ENCODE measurements at places on chromosomes 6 and 20.

- no peak for DNase-seq
Measured at GRCh38 chr6:43269273-43270007, 26.2 kb downstream of the TTBK1 start.

DNA sequence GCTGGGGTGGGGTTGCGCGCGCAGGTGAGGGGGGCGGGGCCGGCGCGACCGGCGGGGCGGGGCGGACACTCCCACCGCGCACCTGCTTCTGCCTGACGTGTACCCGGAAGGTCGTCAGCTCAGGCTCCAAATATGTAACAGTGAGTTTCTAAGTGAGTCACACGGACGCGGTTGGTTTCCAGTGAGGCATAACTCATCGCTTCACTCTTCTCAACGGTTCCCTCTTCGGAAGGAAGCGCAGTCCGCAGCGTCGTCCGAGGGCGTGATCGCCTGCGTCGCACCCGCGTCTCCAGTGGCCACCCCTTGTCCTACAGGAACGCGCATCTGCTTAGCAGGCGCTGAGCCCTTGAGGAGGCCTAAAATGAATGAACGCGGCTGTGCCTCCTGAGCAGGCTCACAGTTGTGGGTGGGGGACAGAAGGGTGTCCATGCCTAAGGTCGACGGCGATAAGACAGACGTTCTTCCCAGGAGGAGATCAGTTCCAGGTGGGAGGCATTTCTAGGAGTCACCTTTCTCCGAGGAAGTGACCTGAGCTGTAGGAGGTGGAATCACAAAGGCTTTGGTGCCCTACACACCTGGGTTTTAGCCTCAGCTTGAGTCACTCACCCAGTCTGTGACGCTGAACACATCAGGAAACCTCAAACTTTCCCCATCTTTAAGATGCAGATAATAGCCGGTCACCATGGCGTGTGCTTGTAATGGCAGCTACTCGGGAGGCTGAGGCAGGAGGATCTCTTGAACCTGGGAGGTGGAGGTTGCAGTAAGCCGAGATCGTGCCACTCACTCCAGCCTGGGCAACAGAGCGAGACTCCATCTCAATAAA, 50.9 kb upstream of the EZR start:
- peak; percentile 62 for DNase-seq

DNA sequence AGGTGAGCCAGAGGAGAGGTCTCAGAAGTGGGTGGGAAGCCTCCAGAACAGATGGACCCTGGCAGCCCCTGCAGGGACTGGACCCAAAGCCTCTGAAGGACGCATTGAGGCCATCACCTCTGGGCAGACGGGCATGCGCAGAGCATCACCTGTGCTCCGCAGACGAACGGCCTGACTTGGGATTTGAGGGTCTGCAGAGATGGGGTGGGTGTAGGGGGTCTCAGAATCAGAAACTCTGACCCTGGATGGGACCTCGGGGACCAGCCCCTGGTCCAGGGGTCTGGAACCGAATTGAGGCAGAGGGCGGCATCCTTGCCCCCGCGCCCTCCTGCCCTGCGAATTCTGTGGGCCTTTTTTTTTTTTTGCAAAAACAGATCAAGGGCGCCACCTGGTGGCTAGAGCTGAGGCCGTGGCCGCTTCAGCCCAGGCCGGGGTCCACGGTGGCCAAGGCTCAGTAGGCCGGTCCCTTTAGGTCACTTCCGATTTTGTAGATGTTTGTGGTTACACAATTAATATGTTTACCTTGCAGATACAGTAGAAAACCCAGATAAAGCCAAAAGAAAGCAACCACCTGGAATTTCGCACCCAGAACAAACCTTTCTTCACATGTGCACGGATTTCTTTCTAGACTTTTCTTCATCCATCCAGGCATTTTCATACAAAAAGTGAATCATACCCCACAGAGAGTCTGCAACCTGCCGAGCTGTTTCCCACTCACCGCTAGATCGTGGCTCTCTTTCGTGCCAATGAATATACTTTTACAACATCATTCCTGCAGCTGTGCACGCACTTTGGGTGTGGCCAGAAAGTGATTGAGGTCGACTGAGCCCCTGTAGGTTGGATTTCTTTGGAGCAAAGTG, 25.9 kb downstream of the ZBP1 start:
- DNase-seq: no peak

- no peak for DNase-seq
Measured at GRCh38 chr20:16759181-16759563, 11.0 kb downstream of the OTOR start.

- no peak for DNase-seq
Measured at GRCh38 chr20:50762435-50763220, 31.2 kb downstream of the PARD6B start.

DNA sequence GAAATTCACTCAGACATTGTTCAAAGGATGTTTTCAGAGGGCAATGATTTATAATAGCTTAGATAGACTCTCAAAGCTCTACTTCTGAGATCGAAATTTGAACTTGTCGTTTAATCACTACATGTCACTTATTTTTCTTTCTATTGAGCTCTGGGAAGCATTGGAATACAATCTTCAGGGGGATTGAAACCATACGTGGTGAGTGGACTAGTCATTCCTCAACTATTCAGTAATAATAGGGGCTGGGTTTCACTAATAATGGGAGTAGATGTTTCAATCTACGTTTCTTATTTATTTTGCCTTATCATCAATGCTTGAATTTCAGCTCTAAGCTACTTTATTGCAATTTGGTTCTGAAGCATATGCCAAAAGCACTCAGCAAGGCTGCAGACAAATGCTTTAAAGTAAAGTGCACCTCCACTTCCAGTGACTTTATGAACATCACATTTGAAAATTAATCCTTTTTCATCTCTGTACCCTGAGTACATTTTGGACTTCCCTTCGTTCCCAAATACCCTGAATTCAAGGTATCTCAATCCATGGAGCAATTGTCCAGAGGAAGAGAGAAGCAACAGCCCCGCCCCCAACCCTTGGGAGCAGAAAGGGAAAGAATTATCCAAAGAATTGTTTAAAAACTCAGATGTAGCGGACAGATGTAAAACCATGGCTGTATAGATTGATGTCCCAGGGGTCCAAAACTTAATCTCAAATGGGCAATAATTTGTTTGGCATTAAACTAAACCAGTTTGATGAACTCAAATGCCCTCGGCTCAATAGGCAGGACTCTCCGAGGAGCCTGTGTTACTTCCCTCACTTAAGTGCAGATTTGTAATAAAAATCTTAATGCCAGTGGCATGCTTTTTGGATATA, 68.1 kb downstream of the HFE start:
- DNase-seq: no peak

DNA sequence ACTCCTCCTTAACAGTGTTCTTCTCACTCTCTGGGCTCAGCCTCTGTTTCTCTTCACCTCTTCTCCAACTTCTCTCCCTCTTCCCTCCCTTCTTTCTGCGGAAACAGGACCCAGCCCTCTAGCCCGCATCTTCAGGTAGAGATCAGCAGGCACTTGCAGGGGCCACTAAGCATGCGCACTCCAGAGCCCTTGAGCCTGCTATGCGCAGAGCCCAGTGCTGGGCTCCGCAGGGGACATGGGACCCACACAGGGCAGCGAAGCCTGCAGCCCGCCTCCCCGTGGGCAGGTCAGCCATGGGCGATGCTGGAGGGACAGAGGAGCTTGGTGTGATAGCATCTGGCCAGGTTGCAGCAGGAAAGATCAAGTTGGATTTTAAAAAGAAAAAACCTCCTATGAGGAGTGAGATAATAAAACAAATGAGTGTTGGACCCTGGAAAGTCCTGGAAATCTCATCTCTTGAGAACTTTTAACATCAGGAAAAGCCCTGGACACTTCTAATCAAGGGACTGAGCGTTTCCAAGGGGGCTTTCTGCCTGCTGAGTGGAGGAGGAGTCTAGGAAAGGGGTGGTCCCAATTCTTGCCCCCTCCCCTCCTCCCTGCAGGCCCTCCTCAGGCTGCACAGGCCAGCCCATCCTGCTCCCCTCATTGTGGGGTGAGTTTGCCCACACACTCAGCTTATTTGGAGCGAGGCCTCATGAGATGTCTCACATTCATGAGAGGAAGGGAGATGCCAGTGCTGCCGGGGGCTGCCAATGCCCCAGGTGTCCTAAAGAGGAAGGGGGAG, 71.9 kb downstream of the MDGA1 start:
- DNase-seq: no peak

DNA sequence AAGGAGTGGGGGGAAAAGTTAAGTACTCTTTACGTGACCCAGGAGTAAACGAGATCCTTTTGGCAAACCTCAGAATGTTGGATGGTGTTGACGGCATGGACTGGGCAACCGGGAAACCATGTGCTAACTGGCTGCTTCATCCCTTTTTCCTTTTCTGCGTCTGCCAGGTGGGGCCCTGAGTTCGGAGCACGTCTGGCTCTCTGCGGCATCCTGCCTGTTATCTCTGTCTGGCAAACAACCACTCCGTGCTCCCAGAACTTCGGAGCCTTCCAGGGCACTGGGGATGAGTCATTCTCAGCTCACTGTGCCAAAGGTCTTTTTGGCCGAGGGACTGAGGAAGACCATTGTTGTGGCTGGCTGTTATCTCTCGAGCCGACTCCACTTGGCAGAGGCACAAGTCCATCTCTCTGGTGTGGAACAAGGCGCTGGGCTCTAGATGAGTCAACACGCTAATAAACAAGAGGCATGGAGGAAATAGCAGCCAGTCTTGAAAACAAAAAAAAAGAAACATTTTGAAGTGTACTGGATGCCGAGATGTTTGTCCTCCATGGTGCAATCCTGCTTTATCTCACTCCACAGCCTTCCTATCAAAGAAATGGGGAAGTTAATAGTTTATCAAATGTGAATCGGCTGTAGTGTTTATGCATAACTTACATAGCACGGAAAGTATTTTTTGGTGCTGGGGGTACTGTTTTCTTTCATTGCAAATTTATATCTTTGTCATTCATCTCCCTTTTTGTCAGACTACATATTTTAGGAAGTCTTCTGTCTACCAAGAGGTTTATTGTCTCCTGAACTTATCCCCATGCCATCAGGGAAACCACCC, 64.6 kb upstream of the TXNDC5 start:
- peak; percentile 42 for DNase-seq

DNA sequence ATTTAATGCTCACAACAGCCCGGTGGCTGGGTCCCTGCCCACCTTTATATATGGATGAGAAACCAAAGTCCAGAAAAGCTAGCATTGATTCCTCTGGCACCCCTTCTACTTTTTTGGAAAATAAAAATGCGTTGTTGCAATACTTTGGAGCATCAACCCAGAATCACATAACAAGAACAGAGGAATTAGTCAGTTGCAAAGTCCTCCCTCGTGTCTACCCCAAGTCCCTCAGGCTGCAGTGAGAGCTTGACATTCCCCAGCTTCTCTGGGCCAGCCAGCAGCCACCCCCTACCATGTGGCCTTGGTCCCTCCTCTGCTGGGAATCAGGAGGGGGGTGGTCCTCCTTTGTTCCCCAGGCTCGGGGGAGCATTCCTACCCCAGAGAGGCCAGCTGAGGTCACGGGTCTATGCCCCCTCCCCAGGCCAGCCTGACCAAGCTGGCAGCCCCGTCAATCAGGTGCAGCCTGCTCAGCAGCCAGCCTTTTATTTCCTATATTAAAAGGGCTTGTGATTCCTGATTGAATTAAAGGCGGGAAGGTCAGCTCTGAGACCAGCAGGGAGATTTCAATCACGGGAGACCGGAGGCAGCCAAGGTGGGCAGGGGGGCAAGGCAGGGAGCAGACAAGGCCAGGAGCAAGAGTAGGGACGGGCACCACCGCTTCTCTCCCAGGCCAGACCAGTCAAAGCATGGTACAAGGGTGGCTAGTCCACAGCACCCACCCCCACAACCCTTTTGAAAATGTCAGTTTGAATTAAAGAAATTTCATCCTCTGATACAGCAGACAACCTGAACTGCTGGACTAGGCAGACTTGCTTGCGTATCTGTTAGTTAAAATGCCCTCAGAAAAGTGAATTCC, 158.9 kb downstream of the MRPL14 start:
- DNase-seq: no peak

DNA sequence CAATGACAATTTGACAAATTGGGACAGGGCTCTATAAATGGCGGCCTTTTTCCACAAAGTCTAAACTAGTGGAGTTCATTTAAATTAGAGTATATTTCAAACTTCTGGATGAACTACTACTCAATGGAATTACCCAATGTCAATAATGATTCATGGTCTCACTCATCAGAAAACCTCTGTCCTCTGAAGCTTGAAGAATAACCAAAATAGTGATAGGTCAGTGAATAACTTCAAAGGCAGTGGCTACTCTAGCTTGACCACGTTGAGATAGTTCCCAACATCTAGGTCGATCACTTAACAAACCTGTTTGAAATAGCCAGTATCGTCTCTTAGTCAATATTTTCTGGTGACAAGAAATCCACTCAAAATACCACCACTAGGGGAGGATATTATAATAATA, 197.6 kb downstream of the HDGFL1 start:
- DNase-seq: no peak

DNA sequence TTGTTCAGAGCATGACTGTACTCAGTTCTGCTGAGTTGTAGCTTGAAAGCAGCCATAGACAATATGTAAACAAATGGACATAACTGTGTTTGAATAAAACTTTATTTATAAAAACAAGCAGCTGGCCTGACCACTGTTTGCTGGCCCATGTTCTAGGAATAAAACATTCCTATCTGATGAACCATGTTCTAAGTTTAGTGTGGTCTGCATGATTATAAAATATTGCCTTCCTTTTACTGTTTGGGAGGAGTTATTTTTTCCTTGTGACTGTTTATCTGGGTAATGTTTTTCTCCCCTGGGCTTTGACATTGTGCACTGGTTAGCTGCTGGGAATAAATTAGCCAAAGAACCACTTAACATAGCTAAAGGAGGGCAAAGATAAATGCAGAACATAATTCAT, 55.1 kb downstream of the CDS2 start:
- peak; percentile 43 for DNase-seq

GRCh38 chr6:137983269-137983668, 116.2 kb downstream of the TNFAIP3 start:
- no peak for DNase-seq

DNA sequence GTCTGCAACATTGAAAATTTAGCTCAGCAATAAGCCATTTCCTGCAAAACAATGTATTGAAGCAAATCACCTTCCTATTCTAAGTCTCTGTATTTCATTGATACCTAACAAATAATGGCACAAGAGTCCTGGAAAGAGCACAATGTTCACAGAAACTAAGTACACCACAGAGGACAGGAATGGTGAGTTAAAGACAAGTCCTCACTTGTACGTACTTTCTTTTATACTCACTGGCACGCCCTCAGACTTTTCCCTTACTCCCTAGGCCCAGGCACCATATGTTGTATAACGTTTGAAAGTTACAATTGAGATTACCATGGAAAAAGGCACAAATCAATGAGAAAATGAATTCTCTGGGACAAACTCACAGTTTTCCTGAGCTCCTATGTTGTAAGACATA, 683.0 kb upstream of the MANEA start:
- no peak for DNase-seq

GRCh38 chr6:162220876-162221275, 506.7 kb downstream of the PRKN start:
- no peak for DNase-seq

Measured in AG04450 (cell line).